Stimulated activated CD8-positive, alpha-beta memory T cell treated with anti-CD3 and anti-CD28 coated beads, Interleukin-4, amount 100 ng/mL, for 1 hour (primary cell): ENCODE measurements at places on chromosomes 1 and 21.

DNA sequence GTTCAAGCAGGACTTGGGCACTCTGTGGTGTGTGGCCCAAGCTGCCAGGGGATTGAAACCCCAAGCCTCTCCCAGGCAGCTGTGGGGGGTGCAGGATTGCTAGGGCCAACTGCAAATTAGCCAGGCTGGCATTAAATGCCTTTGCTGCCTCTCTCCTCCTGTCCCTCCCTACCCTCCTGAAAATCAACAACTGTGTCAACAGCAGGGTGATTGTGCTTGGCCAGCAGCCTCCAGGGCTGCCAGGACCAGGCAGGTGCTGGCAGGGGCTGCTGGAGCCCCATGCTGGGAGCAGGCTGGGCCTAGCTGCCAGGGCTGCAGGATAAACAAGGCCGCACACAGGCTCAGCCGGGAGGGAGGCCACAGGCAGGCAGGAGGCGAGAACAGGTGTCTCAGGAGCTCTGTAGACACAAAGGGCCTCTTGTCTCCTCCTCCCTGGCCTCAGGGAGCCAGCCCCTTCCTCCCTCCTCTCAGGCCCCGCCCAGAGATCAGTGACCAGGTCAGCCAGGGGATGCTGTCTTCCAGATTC, 11.4 kb downstream of the SOX13 start:
- no peak for DNase-seq

- no peak for DNase-seq
These were observed 27.7 kb downstream of the RPL5 start for GRCh38 chr1:92859400-92860039.

- no peak for DNase-seq
These were observed 132.5 kb upstream of the KAZN start for GRCh38 chr1:14466006-14466405.

DNA sequence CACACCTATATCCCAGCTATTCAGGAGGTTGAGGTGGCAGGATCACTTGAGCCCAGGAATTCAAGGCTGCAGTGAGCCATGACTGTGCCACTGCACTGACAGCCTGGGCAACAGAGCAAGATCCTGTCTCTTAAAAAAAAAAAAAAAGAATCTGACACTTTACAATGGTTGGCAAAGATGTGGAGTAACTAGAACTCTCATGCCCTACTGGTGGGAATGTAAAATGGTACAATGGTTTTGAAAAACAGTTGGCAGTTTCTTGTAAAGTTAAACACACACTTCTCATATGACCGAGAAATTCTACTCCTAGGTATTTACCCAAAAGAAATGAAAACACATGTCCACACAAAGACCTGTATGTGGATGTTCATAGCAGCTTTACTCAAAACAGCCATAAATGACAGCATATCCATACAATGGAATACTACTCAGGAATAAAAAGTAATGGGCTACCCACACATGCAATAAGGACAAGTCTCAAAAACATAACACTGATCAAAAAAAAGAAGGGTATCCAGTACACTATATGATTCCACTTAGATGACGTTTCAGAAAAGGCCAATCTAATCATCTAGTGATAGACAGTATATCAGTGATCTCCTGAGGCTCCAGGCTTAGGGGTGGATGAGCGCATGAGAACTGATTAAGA, 58.1 kb downstream of the HLCS start:
- no peak for DNase-seq

DNA sequence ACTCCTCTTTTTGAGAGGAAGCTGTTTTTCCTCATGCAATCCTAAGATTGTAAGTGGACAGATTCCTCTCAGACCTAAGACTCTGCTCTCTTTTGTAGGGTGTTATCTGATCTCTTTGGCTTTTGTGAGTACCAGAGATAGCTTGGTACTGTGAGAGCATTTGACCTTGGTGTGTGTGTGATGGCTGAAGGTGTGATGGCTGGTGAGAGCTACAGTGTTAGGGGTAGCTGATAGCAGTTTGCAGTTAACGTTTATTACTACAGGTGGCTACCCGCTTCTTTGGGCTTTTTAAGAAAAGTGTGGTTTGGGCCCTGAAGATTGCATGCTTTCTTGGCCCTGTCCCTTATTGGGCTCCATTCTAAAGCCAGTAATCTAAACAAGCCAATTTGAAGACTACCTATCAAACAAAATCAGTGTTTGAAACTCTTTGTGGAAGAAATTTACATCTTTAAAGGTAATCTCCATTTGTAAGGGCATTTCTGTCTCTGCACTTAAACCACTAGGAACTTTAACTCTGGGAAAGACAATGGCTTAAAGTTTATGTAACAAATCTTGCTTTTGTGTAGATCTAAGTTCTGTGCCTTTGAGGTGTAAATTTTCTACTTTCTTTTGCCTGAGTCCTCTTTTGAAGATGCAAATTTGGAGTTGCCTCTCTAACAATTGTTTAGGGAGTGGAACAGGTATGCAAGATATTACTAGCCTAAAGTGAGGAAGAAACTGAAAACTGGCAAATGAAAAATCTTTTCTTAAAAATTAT, 85.3 kb upstream of the SERBP1 start:
- DNase-seq: no peak

GRCh38 chr1:236261898-236262297, 19.9 kb downstream of the ERO1B start:
- no peak for DNase-seq

DNA sequence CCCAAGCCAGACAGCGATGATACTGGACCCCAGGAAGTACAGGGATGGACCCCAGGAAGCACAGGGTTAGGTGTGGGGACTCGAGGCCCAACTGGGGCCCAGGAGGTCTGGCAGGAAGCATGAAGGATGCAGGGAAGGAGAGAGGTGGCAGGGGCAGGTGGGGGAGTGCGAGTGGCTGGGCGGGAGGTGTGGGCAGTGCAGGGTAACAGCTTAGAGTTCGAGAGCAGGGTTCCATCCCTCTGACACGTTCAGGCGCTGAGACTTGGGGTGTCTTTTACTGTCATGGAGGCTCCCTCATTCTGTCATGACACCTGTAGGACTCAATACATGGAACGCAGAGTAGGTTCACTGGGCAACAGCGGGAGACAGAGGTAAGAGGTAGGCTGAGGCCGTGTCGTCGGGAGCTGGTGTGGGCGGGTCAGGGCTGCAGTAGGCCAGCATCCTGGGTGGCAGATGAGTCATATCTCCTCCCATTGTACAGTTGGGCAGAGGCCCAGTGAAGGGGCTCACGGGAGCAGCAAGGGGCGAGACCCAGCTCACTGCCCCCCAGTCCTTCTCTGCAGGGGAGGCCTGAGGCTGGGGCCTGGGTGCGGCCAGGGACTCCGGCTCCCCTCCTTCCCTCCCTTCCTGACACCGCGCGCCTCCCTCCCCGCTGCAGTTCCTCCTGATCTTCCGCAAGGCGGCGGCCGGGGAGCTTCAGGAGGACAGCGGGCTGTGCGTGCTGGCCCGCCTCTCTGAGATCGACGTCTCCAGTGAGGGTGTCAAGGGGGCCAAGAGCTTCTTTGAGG, 11.6 kb upstream of the CTRC start:
- no peak for DNase-seq
